NCI-H446 treated with DMSO at 0.1 percent for 48 hours (cell line): ENCODE measurements at places on chromosomes 16 and 17.

GRCh38 chr17:51419476-51419875 is 159.1 kb downstream of the UTP18 start:
- DNase-seq: no peak

GRCh38 chr17:67466251-67466796 is 89.2 kb downstream of the PITPNC1 start:
- no peak for DNase-seq

- no peak for DNase-seq
Observed at GRCh38 chr16:30367349-30368009, 2.8 kb downstream of the TBC1D10B start.

GRCh38 chr16:64947651-64948050 is 174.2 kb downstream of the CDH11 start:
- no peak for DNase-seq

DNA sequence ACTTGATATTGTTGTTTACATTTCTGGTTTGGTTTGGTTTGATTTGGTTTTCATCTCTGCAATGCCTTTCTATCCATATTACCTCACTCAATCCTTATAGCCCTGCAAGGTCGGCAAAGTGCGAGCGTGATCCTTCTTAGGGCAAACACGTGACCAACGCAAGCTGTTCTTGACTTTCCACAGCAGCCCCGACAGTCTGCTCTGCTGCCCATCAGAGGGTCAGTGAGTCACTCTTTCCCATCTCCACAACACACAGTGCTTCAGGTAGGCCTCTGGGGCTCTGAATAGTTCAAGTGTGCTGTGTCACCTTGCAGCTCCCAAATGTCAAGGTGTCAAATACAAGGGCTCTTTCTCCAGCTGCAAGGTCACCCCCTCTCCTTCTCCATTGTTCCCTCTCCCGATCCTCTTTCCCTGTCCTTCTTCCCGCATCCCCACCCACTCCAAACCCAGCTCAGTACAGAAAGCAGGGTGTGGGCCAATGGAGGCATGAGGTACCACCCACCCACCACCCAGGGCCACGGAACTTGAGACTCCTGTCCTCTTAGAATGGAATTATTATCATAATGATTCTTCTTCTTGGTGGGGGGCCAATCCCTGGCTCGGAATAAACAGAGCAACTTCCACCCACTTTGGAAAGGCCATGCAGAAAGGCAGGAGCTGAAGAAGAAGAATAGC is 139.7 kb downstream of the SLC39A11 start:
- no peak for DNase-seq

DNA sequence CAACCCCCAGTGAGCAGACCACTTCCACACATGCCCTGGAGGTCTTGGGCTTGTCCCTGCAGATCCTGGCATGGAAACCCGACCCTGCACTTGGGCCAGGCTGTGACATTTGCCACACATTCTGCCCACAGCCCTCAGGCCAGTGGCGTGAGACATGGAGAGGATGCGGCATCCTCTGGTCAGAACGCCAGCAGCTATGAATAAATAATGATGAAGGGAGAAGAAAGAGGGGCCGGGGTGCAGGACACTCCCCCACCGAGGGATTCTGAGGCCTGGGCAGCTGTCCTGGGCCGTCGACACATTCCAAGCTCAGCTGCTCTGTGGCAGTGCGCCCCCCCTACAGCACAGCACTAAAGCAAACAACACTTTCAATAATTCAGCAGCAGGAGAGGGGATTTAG is 148.8 kb downstream of the ENGASE start:
- no peak for DNase-seq

GRCh38 chr17:33871720-33872540 is 383.2 kb upstream of the CCL2 start:
- no peak for DNase-seq

GRCh38 chr16:17379121-17379571 is 91.6 kb downstream of the XYLT1 start:
- DNase-seq: no peak

GRCh38 chr16:52320930-52321439 is 226.0 kb downstream of the TOX3 start:
- no peak for DNase-seq

DNA sequence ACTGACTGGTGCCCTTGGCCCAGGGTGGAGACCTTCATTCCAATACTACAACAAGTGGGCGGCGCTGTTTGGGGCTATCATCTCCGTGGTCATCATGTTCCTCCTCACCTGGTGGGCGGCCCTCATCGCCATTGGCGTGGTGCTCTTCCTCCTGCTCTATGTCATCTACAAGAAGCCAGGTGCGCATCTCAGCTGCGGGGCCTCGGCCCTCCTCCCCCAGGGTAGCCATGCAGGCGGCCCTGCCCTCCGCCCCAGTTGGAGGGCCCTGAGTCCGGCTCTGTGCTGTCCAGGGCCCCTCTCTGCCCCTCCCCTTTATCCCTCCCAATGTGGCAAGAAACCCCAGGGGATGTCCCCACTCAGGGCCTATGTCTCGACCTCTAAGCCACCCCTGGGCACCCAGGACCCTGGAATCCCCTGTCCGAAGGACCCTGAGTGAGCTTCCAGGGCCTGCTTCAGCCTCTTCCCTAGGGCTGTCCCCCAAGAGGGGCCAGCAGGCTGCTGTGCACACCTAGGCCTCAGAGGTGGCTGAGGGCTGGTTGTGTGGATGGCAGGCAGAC is 19.1 kb downstream of the SLC12A3 start:
- no peak for DNase-seq

DNA sequence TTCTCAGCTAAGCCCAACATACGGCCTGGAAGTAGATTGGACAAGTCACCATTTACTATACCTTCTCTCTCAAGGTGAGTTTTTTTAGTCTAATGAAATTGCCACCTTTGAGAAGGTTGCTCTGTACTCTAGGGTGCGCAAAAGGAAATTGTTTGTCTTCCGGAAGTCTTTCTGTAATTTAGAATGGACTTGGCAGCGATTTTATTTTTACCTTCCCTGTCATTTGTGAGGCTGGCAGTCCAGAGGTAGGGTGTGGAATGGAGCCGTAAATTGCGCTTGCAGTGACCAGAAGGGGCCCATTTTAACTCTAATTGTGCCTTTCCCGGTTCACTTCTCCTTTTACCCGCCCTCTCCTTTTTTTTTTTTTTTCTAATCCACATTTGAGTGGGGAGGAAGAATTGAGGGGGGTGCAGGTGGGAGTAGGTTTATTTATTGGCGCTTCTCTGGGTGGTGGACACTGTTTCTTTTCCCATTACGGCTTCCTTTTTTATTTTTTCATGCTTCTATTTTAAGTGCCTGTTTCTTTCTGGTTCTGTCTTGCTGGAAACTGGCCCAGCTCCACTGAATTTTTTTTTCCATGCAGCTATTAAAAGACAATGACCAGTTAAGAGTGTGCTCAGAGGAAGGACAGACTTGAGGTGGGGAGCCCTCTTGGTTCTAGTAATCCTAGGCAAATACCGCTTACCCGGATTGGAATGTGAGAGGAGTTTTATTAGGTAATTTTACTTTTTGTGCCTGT is 89.7 kb upstream of the CLEC18A start:
- DNase-seq: no peak

- DNase-seq: no peak
Observed at GRCh38 chr17:20925091-20925490, 117.7 kb downstream of the USP22 start.

DNA sequence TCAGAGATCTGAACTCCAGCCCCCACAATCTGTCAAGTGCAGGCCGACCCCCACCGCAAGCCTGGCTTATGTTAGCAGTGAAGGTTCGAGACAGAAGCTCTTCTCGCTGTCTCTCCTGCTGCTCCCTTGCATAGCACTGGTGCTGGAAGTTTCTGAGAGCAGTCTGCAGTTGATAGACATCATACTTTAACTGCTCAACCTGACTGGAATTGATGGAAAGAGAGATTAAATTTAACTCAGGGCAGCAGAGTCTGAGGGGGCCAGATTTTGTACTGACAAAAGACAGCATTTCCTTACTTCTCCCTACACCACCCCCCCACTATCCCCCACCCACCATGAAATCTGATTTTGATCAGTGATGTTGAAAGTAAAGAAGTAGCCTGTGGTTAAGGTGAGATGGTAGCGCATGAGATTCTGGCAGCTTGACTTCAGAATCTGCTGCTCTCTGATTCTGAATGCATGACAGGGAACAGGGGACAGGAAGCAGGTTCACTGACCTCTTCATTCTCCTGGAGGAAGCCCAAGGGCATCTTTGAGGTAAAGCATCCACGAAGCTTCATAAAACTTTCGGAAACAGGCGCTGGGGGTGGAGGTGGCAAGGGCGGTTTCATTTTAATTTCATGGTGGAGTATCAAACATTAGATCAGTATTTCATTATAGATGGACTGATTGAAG is 44.3 kb upstream of the TMEM97 start:
- DNase-seq: no peak

DNA sequence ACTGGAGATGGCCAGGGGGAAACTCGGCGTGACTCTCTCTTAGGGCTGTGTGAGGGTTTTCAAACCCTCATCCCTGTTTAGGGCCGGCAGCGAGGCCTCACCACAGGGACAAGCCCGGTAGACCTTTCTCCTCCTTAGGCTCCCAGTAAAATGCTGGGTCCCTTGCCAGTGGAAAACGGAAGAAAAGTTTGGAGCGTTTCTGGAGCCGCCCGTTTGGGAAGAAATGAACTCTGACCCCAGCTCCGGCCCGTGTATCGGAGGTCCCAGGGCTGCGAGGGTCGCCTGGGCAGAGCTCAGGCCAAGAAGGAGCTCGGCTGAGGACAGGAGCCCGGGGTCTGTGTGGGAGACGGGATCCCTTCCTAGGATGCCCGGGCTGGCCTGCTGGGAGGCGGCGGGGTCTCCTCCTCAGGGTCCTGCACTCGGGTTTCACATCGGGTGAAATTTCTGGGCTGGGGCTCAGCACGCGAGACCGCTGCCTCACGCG is 23.2 kb downstream of the ZNF213 start:
- DNase-seq: no peak

DNA sequence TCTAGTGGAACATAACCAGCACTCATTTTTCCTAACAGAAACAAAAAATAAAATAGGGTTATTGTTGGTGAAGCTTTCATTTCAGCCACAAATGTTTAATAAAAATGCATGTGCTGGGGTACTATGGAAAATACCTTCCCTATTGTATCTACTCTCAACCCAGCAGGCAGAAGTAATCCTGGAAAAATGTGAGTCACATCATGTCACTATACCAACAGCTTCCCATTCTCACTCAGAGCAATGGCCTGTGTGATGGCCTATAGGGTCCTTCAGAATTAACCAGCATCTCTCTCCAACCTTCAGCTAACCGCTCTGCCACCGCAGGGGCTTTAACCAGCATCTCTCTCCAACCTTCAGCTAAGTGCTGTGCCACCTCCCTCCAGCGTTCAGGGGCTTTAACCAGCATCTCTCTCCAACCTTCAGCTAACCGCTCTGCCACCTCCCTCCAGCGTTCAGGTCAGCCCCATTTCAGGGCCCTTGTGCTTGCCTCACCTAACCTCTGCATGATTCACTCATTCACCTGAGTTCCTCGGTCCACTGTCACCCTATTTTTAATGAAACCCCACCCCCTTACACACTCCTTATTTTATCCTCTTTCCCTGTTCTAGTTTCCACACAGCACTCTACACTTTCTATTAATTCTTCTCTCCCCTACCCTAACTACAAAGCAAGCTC is 34.0 kb downstream of the UBE2G1 start:
- no peak for DNase-seq

- DNase-seq: no peak
Observed at GRCh38 chr17:6698004-6698403, 15.2 kb downstream of the SLC13A5 start.

DNA sequence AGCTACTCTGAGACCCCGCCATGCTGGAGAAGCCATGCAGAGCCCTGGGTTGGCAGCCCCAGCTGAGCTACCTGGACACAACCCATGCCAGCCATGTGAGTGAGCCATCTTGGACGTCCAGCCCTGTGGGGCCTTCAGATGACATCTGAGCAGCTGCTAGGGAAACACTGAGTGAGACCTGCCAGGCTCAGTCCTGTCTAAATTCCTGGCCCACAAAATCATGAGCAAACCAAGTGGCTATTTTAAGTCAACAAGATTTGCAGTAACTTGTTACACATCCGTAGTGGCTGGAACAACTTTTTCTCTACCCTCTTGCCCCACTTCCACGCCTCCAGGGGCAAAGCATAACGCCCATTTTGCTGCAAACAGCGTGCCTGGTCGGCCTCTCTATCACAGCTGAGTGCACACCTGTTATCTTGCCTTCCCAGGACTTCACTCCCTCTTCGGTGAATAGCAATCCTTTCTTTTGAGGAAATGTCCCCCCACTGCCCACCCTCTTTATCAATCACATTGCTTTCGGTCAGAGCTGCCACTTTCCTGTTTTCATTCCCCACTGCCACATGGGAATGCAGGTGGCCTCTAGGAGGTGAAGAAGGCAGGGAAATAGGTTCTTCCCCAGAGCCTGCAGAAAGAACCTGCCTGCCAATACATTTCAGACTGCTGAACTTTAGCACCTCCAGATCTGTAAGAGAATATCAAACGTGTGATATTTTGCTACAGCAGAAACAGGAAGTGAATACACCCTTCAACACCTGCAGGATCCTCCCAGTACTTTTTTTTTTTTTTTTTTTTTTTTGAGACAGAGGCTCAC is 7.4 kb upstream of the SCIMP start:
- DNase-seq: no peak

GRCh38 chr17:40910441-40910841 is 25.4 kb upstream of the KRT20 start:
- no peak for DNase-seq

- DNase-seq: no peak
Observed at GRCh38 chr17:7850701-7851437, 4.0 kb upstream of the TMEM88 start.

GRCh38 chr16:30346286-30346685 is 8.8 kb downstream of the CD2BP2 start:
- DNase-seq: no peak

DNA sequence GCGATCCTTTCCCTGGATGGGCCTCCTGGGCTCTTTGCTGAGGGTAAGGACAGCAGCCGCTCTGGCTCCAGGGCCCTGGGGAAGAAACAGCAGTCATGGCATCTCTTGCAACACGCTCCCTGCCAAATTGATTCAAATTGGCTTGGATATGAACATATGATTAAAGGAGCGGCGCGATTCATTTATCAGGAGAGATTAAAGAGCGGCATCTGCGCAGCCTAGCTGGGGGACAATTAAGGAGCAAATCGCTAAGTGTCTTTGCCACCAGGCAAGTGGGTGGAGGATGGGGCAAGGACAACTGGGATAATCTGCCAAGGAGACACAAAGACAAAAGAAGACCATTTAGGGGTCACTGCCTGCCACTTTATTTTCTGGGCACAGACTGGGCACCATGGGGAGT is 27.8 kb downstream of the PIPOX start:
- no peak for DNase-seq

GRCh38 chr17:2237521-2237921 is 66.1 kb downstream of the SMG6 start:
- no peak for DNase-seq

GRCh38 chr17:9212376-9213302 is 191.3 kb downstream of the NTN1 start:
- DNase-seq: no peak
